T-helper 9 cell (primary cell): ENCODE measurements at places on chromosomes 6 and 20.

- no peak for DNase-seq
These were observed 34.6 kb downstream of the HDAC2 start for GRCh38 chr6:113936093-113936934.

DNA sequence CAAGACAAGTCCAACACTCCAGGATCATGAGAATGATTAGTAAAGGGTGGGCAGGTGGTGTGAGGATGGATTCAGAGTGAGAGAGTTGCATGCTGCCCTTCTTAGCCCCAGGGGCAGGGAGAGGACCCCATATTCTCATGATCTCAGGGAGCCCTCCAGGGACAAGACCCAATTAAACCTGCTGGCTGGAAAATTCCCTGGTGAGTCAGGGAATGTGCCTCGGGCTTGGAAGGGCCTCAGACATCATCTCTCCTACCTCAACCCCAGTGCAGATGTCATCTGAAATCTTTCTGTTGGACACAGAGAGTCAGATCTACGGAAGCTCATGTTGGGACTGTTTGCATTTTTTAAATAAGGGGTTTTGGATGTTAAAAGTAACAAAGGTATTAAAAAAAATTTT, 9.2 kb upstream of the SIRPD start:
- no peak for DNase-seq

DNA sequence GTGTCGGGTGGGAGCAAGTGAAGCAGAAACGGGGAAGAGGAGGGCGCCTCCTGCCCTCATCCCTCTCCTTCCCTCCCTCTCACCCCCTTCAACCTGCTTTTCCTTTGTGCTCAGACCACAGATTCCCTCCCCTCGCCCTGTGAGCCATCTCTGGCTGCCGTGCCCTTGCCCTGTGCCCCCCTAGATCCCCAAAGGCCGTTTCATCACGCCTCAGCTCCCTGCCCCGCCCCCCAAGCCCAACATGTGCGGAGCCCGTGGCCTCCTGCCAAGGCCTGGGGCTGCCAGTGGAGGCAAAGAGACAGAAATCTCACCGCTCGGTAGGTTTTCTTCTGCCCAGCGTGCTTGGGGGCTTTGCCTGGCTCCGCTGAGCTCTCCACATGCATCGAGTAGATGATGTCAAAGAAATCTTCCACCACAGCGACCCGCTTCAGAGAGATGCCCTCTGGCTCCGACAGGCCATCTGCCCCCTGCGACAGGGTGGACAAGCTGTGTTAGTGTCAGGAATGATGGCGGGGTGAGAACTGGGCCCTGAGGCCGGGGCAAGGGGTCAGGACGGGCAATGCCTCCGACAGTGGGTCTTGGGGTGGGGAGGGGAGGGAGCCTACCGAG, 57.6 kb downstream of the NOL4L start:
- no peak for DNase-seq

DNA sequence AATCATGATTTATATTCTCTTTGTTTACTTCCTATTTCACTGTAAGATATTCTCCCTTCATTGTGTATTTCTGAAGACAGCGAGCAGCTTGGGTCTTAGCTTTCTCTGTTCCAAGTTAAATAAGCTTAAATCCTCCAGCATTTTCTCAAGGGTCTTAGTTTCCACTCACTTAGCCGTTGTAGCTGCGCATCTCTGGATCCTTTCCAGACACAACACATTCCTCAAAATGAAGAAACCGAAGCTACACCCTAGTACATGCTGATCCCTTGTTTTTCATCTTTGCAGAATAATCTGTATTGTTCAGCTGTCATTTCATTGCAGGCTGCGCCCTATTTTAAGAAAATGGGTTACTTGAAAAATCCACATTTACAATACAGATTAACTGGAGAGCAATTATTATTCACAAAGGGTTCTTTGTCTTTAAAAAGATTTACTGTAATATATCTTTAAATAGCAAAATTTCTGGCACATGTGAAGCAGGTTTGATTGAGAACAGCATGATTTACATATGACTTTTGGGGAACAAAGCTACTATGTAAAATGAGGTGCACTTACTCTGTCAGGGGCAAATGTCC, 375.8 kb downstream of the QKI start:
- DNase-seq, result no peak

- DNase-seq, result no peak
These were observed 221.0 kb upstream of the PDE10A start for GRCh38 chr6:165883851-165884640.

DNA sequence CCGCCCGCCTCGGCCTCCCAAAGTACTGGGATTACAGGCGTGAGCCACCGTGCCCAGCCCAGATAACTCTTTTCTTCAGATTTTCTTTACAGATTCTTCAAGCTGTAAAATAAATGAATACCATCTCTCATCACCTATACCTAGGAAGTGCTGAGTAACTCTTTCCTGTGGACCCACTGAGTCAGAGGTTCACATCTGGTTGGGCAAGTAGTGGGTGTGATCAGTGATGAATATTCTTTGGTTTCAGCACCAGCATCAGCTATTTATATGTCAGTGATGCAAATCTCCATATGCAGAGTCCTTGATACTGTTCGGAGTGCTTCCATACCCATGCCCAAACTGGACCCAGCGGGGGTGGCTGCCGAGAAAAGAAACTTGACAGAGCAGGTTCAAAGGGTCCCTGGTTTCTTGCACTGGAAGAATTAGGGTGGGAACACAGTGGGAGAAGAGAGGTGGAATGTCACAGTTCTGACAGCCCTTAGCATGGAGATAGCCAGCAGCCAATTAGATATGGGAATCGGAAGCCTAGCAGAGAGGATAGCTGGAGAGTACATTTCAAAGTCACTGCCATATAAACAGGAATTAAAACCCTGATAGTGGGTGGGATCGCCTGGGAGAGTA, 64.9 kb upstream of the DDR1 start:
- no peak for DNase-seq

DNA sequence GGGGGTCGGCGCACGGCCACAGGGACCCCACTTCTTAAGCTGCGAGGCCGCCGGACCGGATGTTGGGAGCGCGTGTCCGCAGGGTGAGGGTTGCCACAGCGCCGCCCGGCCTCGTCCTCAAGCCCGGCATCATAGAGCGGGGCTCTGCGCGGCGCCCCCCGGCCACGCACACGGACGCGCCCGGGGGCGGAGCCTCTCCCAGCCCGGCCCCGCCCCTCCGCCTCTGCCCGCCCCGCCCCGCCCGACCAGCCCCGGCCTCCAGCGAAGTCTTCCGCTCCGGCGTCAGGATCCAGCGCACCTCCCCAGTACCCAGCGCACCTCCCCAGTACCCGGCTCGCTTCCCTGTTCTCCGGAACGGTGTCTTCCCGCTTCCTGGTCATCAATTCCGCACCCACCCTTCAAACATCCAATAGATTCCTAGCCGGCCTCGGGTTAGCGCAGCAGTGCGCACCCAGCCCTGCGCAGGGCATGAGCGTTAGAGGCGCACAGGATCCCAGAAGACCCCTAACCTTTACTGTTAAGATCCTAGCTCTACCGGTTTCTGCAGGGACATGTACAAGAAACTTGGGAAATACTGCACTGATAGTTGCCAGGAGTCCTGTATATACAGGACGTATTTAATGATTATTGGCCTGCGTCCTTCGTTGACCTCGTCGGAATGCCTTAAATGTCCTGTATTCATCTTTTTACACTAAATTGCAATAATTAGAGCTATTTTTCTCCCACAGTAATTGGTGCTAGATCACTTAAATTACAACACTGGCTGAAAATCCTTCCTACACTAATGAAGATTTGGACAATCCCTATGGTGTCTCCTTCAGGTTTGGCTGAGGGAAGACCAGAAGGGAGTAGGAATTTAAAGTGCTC, 535 bp upstream of the DNAAF9 start:
- DNase-seq, result peak; percentile 68

DNA sequence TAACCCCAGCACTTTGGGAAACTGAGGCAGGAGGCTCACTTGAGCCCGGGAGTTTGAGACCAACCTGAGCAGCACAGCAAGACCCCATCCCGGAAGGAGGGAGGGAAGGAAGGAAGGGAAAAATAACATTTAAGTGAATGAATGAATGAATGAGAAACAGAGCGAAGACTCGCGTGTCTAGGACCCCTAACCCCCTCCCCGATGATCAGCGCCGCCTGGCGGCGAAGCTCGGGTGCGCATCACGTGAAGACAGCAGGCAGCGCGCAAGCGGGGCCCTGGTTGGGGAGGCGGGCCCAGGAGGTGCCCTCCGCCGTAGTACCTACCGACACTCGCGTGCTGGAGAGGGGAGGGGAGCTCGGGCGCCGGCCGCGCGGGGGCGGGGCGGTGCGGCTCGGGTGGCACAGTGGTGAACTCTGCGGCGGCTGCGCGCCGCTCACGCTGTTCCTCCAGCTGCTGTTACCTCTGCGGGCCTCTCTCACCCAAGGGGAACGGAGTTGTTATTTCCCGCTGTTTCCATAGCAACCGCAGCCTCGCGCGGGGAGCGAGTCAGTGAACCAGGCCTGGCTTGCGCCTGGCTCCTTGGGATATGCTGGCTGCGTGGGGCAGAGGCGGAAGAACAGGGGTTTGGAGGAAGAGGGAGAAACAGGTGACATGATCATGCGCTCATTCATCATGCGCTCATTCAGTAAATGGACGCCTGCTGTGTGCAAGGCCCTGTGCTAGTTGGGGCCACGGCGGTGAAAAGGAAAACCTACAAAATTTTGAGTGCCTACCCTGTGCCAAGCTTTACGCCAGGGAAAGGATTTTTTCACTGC, 2.0 kb upstream of the DCDC2 start:
- peak; percentile 66 for DNase-seq

DNA sequence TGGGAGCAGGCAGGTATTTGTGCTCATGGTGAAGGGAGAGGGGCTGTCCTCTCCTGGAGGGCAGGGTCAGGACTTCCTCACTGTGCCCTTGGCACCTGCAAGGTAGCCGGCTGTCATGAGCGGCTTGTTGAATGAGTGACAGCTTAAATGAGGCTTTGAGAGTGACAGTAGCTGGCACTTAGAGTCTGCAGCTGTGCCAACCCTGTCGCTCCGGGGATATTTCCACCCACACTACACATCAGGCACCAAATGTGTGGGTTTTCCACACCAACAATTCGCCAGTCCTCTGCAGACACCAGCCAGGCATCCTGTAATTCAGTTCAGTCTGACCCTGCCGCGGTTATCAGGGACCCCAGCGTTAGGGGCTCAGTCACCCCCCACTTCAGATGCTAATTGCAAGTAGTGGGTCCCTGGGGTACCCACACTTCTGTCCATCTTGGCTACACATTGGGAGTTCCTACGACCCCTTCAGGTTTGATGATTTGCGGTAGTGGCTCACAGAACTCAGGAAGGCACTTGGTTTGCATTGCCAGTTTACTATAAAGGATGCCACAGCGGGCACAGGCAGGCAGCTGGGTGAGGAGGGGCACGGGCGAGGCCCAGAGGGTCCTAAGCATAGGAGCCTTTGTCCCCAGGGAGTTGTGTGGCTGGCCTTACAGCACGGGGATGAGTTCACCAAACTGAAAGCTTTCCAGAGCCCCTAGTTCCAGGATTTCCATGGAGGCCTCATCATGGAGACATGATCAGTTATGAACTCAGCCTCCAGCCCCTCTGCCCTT, 9.1 kb downstream of the MTG2 start:
- no peak for DNase-seq

DNA sequence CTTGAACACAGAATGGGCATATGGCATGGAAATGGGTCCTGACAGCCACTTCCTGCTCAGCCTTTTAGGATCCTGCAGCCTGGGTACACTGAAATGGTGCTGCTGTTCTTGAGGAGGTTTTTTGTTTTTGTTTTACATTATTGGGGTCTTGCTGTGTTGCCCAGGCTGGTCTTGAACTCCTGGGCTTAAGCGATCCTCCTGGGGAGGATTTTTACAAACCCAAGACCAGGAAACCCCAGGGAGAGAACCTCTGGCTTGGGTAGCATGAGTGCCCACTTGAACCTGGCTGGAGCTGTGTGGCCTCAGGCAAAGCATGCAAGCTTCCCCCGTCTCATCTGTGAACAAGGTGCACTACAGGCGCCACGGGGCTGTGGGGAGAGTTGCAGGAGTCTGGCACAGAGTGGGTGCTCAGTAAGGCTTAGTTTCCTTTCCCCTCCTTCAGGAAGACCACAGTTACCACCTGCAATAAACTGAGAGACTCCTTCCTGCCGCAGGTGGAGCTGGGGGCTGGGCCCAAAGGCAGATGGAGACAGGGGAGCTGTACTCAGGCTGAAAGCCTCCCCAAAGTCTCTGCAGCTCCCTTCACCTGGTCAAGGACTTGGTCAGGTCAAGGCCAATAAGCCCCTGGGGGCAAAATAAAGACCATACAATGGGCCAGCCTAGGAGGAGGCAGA, 1.8 kb downstream of the SLA2 start:
- DNase-seq, result peak; percentile 50
